ENCODE measurements at places on chromosomes 5 and 9.

GRCh38 chr5:129460936-129461710 lies 1.0 kb downstream of the ADAMTS19 start:
- peak; percentile 83 for DNase-seq

DNA sequence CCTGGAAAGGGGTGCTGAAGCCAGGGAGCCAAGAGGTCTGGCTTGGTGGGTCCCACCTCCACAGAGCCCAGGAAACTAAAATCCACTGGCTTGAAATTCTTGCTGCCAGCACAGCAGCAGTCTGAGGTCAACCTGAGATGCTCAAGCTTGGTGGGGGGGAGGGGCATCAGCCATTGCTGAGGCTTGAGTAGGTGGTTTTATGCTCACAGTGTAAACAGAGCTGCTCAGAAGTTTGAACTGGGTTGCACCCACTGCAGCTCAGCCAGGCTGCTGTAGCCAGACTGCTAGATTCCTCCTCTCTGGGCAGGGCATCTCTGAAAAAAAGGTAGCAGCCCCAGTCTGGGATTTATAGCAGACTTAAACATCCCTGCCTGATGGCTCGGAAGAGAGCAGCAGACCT lies 55.5 kb upstream of the FBXL17 start:
- DNase-seq = no peak

DNA sequence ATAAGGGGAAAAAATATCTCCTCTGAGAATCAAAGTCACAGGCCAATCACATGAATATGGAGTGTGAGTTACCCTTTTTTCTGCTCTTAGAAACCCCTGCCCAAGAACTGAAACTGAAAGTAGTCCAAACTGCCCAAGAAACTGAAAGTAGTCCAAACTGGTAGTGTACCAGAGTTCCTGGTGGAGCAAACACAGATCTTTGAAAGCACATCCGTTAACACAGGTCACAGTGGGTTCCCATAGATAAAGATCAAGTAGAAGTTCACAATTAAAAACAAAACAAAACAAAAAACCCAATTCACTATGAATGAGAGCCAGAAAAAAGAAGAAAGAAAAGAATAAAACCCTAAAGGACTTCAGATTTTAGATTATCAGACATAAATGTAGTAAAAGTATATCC lies 332.4 kb upstream of the EFNA5 start:
- DNase-seq = no peak

- DNase-seq = no peak
Observed at GRCh38 chr5:19835442-19835841, 152.6 kb downstream of the CDH18 start.

DNA sequence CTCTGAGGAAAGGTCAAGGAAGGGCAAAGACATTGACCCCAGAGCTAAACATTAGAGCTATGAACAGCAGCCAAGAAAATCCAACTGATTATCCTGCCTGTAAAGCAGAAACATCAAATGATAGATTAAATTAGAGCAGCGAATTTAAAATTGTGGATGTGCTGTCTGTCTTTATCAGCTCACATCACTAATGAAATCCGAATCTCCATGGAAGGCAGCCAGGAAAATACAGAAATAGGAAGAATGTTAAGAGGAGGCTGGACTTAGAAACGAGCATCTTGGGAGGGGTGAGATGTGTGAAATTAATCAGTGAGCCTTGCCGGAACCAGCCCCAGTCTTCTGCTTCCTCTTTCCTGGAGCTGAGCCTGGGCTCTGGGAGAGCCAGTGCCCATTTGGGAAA lies 191.0 kb downstream of the PJA2 start:
- no peak for DNase-seq

DNA sequence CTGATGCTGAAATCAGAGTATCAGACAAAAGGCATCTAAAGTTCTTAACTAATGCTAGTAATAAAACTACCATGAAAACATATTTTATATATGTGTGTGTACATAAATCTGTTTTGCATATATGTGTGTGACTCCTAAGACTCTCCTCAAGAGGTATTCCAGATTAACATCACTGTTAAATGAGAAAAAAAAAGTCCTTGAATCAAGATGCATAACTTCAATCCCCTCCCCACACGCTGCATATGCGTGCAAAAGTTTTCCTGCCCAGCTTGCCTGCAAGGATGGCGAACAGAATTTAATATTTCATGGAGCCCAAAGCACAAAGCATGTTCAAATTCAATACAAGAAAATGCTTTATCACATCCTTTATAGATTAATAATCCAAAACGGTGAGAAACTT lies 34.7 kb downstream of the EFNA5 start:
- DNase-seq = no peak

GRCh38 chr5:4614088-4614487 lies 526.0 kb upstream of the ADAMTS16 start:
- DNase-seq = no peak

DNA sequence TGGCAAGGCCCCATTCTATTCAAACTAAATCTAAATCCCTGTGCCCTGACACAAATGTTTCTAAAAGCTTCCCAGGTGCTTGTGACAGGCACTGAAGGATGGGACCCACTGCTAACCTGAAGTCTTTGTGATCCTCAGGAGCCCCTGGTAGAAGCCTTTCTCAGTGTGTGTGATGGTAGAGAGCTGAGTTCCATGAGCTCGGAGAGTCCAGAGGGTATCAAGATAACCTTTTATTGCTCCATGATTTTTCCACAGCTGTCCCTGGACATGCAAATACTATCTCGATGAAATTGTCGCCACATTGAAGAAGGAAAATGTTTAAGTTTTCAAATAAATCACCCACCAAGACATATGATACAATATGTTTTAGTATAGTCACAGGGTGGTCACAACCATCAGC lies 7.7 kb downstream of the CAST start:
- DNase-seq = no peak

- DNase-seq = no peak
Observed at GRCh38 chr5:169384661-169385060, 83.7 kb upstream of the SLIT3 start.

DNA sequence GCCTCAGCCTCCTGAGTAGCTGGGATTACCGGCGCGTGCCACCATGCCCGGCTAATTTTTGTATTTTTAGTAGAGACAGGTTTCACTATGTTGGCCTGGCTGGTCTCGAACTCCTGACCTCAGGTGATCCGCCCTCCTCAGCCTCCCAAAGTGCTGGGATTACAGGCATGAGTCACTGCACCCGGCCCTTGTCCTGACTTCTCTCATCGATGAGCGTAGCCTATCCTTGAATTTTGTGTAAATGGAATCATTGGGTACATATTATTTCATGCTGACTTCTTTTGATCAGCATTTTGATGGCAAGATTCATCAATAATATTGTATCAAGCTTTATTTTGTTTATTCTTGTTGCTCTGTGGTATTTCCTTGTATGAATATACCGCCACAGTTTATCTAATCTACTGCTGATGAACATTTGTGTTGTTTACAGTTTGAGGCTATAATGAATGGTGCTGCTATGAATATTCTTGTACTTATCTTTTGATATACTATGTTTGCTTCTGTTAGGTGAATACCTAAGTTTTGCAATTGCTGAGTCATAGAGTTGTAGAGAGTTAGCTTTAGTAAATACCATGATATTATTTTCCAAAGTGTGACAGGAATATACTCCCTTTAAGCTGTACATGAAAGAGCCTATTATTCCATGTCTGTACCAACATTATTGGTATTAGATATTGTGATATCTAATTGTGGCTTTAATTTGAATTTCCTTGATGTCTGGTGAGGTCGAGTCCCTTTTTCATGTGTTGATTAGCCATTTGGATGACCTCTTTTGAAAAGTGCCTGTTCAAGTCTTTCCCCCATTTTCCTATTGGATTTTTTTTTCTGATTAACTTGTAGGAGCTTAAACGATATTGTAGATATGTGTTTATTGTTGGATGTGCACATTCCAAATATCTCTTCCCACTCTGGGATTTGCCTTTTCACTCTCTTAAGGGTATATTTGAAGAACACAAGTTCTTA lies 107.5 kb downstream of the RGS3 start:
- no peak for DNase-seq

DNA sequence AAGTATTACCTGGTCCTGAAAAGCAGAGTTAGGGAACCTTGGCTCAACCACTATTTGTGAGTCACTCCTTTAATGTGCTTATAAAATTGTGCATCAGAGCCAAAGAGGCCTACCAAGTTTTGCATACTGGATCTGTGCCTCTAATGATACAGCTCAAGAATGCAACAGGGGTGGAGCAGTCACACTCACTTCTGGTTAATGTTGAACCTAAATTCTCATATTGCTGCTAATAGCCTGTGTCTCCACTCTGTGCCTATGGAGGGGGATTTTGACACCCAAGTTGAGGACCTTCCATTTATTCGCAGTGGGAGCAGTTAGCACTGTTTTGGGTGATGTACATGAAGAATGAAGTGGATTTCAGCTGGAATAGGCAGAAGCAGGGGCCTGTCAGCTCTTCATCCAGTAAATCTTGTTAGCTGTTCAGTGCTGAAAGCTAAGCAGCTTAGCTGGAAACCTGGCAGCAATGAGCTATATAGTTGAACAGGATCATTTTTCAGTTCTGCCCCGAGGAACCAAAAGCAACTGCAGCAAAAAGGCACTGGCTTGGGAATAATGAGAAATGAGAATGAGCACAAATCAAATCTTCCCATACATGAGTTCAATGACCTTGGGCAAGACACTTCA lies 9.7 kb downstream of the SH3TC2 start:
- DNase-seq = no peak

GRCh38 chr5:131386779-131387178 lies 122.9 kb downstream of the CDC42SE2 start:
- DNase-seq = no peak

DNA sequence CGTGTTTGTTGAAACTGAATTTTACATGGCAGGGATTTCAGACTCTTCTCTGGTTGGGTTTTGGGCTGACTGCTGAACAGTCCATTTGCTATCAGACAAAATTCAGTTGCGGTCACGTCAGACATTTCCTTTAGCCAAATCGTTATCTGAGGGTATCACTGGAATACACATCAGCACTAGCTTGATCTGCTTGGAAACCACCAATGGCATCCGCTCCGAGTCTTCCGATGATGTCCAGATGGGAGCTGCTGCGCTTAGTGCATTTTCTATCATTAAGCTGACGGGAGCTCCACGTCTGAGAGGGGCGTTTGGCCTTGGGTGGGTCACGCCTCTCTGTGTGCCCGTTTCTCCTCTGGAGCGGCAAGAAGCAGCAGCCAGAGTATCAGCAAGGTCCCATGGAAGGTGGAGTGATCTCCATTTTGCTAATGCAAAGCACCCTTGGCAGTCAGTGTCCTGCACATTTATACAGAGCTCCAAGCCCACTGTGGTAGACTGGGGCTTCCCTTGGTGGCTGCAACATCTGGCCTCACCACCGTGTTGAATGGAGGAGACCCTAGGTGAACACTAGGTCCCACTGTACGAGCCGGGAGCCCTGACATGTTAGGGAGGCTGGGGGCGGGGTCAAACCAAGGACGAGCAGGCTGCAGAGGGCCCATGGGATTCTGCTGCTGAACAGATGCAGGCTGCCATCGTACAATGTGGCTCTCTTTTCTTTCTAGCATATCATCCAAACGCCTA lies 134.6 kb upstream of the PHYKPL start:
- no peak for DNase-seq

- no peak for DNase-seq
Observed at GRCh38 chr5:127038550-127038949, 8.2 kb upstream of the MARCHF3 start.

- no peak for DNase-seq
Observed at GRCh38 chr5:151523335-151523734, 67.8 kb downstream of the FAT2 start.

GRCh38 chr5:157827423-157827822 lies 31.5 kb downstream of the CLINT1 start:
- no peak for DNase-seq

GRCh38 chr5:128538250-128539037 lies 399 bp upstream of the FBN2 start:
- peak; percentile 92 for DNase-seq

DNA sequence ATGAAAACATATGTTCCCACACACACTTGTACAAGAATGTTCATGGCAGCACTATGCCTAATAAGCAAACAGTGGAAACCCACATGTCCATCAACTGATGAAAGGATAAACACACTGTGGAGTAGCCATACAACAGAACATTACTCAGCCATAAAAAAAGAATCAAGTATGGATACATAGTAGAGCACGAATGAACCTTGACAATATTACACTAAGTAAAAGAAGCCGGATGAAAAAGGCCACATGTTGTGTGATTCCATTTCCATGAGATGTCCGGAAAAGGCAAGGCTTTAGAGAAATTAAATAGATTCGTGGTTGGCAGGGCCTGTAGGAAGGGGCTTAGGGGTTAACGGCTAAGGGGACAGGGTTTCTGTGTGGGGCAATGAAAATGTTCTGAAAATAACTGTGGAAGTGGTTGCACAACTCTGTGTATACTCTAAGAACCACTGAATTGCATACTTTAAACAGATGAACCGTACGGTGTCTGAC lies 51.4 kb downstream of the COL23A1 start:
- DNase-seq = no peak

DNA sequence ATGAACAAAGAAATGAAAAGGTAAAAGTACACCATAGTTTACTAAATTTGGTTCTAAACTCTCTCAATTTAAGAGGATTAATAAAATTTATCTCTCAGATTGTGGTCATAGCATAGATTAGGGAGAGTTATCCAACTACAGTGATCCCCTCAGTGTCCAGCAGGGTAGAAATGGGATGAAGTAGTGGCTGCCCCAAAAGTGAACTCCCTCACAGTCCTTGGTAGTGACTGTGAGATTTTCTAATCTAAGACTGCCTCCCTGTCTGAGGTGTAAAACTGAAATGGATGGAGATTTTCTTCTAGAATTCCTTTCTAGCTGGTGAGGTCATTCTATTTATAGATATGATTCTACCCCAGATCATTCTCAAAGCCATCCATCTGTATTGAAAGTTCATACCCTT lies 455.5 kb downstream of the ACTL7B start:
- DNase-seq = no peak

GRCh38 chr5:8598996-8599395 lies 730.0 kb downstream of the MTRR start:
- no peak for DNase-seq

- no peak for DNase-seq
Observed at GRCh38 chr9:32705059-32705458, 69.6 kb upstream of the TAF1L start.

DNA sequence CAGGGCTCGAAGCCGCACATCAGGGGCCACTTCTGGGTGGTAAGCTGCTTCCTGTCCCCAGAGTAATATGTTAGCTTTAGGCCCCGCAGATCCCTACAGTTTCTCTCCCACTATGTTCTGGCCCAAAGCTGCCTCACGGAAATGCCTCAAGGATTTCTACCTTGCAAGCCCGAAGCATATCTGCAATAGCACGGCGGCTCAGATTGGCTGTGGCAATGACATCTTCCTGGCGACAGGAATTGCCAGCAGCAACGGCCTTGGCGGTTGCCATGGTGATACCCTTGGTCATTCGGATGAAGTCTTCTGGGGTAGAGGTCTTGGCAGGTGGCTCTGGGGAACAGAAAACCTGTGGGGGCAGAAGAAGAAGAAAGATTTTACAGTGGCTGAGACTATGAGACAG lies 10.3 kb upstream of the TPM2 start:
- no peak for DNase-seq

Data from ecto neural progenitor cell (in vitro differentiated cells).